ENCODE measurements at places on chromosomes 12 and 14.
A peak's percentile ranks its signal among the peaks of the same experiment; 100 is the strongest.

GRCh38 chr12:46109343-46110222 is 119.2 kb upstream of the SCAF11 start:
- DNase-seq: no peak

DNA sequence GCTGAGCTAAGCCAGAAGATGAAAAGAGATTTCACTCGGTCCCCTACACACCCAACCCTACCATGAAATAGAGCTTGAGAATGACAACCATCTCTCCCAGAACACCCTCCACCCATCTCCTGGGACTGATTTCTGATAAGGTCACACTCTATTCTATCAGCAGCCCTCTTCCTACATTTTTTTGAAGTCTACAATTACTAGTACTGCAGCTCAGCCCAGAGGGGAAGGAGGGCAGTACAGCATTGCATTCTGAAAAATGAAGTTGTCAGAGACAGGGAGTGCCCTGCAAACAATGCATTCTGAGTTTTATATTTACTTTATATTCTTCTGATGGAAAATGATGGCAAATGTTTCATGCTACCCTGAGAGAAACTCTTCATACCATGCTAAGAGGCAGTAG is 318.5 kb downstream of the BCAT1 start:
- no peak for DNase-seq

DNA sequence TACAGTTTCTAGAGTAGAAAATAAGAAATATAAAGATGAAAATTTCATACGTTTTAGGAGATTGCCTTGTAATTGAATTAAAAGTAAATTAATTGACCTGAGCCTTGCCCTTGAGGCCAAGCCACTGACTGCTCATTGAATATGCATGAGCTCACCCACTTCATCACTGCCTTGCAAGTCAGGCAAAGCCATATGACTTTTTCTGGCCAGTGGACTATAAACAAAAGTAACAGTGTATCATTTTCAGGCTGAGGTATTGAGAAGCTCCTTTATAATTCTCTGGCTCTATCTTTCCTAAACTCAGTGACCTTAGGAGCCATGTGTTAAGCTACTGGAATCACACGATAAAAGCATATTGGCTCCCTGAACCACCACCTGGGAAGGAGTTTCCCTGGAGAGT is 369.3 kb downstream of the NUAK1 start:
- DNase-seq: no peak

GRCh38 chr12:52506858-52507715 is 13.1 kb downstream of the KRT5 start:
- peak; percentile 43 for DNase-seq

DNA sequence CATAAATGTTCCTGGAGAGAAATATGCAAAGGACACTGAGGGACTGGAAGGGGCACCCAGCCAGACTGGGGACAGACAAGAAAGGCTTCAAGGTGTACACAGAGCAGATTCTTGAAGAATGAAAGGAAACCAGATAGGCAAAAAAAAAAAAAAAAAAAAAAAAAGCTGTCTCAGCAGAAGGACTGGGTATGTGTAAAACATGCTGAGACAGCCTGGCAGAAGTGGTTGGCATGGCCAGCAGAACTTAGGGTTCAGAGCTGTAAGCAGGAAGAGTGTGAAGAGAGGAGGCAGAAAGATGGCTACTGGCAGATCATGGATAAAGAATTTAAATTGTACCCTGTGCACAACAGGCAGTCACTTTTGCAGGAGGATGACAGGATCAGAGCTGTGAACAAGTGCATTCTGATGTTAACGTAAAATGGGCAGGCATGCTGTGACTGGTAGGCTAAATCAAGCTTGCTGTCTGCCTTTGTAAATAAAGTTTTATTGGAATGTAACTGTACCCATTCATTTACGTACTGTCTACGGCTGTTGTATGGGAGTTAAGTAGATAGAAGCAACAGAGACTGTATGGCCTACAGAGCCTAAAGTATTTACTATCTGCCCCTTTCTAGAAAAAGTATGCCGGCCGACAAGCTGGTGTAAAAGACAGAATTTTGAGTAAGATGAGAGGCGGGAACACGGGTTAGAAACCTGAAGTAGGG is 42.2 kb downstream of the UBR7 start:
- DNase-seq: no peak

Measured in HEK293T (cell line).